ENCODE measurements at places on chromosomes 6 and 20.

- no peak for DNase-seq
These were observed 97.2 kb downstream of the SSR1 start for GRCh38 chr6:7215798-7216231.

- DNase-seq = no peak
These were observed 55.5 kb upstream of the CHRNA4 start for GRCh38 chr20:63416631-63417030.

DNA sequence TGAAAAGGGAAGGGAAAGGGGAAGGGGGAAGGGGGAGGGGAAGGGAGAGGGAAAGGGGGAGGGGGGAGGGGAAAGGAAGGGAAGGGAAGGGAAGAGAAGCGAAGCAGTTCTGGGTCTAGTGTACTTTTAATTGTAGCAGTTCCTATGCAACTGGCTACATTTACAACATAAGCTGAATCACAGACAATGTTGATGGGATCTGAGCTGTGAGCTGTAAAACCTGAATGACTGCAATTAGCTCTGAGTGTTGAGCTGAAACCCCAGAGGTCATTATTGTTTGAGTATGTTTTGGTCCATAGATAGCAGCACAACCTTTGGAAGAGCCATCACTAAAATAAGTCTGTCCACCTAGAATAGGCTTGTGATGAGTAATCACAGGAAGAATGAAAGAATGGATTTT is 7.2 kb upstream of the ABHD12 start:
- DNase-seq = no peak

DNA sequence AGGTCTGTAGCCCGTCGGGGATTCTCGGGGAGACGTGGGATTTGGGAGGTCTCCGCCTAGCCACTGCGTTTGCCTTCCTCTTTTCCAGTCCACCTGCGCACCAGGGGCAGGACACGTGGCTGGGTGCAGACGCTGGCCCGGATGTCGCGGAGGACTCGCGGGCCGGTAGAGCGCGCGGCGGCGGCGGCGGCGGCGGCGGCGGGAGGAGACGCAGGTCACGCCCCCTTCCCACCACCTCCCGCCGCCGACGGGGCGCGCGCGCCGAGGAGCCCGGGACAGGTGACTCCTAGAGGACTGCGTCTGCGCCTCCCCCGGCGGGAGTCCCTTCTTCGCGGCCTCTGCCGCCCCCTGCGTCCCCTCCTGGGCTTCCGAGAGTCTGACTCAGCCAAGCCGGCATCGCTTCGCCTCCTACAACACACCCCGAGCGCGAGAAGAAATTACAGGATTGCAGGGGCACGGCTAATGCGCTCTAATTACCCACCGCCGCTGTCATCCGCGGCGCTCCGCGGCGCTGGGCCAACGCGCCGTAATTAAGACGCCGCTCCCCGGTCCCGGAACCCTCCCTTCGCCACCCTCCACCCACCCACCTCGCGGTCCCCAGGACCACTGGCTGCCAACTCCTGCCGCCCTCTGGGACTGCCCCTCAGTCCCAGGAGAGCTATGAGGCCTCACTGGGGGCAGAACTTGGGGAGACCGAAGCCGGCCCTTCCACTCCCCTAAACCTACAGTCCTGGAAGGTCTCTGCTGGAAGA is 124.5 kb downstream of the MRPL14 start:
- DNase-seq = peak; percentile 21
